ENCODE measurements at places on chromosomes 2 and 18.

- peak; percentile 92 for DNase-seq
Measured at GRCh38 chr18:34710934-34711333, 836 bp downstream of the DTNA start.

DNA sequence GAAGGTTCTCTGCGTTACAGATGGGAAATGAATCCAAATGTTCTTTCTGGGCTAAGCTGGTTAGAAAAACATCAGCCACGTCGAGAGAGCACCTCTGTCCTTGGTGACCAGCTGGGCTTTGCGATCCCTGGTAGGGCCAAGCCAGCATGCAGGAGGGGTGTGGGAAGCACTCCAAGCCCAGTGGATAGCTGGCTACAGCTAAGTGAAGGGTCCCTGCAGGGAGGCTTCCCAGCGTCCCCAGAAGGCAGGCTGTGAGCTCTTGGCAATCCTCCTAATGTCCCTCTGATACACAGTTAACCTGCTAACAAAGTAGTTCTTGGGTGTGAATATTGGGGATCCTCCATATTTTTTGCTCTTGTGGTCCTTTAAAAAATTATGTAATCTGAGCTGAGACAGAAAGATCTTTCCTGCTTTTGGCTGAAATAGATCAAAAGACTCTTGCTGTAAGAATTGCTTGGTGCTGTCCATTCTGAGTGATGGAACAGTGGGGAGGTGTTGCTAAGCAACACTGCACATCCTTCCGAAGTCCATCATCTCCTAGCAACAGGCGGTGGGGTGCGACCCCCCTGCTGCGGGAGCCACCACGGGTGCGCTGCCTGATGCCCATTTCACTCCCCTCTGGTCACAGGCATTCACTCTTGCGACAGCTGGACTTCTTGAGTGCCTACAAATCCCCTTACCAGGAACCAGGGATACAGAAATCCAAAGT is 88.5 kb upstream of the UXS1 start:
- no peak for DNase-seq

- DNase-seq, result no peak
Measured at GRCh38 chr2:215847718-215848117, 165.6 kb downstream of the MREG start.

GRCh38 chr2:65731476-65731875 is 299.1 kb upstream of the SPRED2 start:
- DNase-seq, result no peak

GRCh38 chr18:80159713-80160636 is 50.9 kb downstream of the ADNP2 start:
- DNase-seq, result no peak

GRCh38 chr2:23418461-23418911 is 33.5 kb downstream of the KLHL29 start:
- no peak for DNase-seq

DNA sequence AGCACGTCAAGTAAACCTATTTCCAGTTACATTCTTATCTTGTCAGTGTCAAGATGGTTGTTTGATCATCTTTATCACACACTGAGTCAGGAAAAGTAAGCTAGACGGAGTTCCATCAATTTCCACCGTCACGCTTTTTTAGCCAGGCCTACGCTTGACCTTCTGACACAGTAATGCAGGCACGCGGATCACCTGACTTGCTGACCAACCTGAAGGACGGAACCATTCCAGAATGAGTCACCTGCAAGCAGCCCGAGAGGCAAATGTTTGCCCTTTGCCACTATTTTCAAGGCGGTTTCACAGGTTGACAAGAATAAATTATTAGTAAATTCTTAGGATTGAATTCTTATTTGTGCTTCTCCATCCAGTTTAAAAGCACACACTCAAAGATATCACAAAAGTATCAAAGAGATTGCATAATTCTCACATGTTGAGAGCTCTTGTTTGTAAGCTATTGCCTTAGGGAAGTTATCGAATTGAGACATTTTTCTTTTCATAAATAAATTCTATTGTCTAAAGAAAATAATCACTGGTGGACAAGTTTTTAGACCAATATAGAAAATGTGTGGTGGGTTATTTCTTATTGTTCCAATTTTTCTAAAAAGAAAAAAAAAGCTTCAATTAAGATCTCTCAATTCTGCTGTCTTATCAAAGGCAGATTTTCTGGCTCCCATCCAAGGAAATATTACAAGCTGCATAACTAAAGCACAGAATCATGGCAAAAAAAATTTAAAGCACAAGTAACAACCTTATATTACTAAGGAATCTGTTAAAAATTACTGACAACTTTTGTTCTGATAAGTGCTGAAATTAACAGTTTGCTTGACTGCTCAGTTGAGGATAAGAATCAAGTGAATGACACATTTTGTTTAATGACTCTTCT is 31.9 kb downstream of the UXS1 start:
- DNase-seq, result no peak

DNA sequence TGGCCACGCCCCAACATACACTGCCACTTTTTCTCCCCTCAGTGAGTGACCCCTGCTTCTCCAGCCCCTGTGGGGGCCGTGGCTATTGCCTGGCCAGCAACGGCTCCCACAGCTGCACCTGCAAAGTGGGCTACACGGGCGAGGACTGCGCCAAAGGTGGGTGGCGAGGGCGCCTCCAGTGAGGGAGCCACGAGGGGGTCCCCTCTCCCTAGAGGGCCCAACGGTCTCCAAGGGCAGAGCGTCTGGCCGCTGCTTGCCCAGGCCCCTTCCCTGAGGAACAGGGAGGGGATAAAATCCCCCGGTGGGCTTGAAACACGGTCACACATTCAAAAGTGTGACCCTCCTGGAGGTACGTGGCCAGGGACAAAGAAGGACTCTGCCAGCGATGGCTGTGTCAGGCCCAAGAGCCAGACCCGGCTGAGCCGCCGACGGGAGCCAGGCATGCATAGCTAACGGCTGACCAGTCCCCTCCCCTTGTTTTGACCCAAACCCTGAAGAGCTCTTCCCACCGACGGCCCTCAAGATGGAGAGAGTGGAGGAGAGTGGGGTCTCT is 37.2 kb downstream of the MTERF4 start:
- DNase-seq, result no peak

DNA sequence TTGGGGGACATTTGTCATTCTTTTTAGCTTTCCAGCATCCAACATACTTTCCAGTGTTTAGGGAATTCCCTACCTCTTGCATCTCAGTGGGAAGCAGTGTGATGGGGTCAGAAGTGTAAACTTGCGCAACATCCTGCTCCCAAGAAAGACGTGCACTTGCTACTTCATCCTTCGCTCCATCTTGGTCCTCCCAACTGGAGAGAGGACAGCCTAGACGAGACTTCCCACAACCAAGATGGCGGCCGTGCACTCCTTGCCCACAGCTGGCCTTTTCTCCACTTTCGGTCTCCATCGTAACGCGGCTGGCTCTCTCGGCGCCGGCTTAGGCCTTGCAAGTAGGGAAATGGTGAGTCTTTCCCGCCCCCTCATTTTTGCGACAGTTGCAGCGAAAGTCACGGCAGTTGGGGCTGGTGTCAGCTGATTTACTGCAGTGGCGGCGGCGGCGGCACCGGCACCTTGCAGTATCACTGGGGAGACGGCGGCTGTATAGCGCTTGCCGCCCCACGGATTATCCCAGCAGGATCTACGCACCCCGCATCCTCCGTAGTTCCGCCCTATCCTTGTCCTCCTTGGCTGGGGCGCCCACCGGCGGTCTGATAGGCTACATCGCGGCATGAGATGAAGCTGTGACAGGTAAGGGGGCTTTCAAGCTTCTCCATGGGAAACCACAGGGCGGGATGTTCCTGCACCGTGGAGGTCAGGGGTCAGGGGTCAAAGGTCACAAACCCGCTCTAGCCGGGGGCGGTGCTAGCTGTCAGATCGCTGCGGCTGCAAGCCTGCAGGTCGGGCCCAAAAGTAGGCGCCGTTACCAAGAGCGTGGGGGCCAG is at the start of gene WDR7:
TSS of gene WDR7 (plus strand) at position 416 of the 827 bp plus-strand sequence. CDS start 21,157 bp downstream, outside the sequence.
- peak; percentile 97 for DNase-seq

GRCh38 chr2:46119453-46119852 is 177.8 kb upstream of the EPAS1 start:
- DNase-seq, result no peak

DNA sequence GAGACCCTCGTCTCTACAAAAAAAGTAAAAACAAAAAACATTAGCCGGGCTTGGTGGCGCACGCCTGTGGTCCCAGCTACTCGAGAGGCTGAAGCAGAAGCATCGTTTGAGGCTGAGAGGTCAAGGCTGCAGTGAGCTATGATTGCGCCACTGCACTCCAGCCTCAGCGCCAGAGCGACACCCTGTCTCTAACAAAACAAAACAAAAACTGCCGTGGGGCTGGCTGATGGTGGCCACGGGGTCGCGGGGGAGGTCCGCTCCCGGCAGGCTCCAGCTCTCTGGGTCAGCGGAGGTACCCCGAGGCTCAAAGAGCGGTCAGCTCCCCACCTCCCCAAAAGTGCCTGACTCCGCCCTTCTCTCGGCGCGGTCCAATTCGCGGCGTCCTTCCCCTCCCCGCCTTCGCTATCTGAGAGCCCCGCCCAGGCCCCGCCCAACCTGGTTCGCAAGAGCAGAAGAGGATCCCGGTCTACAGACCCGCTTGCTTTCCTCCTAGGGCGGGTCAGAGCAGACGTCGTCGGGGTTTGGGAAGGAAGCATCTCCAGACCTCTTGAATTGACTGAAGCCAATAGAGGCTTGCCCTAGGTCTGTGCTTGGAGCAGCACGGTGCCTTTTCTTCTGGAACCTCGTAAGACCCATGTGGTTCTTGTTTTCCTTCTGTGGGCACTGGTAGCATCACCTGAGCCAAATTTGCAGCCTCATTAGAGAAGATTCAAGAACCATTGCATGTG is 7.8 kb downstream of the RAX start:
- peak; percentile 45 for DNase-seq

- no peak for DNase-seq
Measured at GRCh38 chr2:146992466-146992865, 852.4 kb upstream of the ACVR2A start.

GRCh38 chr2:64234150-64234549 is 89.9 kb upstream of the PELI1 start:
- DNase-seq, result peak; percentile 69
